ENCODE measurements at places on chromosomes 4 and X. TPM values are rescaled to one million over a fixed set of nuclear protein-coding genes. Genes with fewer than 3 reads are reported as not detected.

- no peak overlapping the region for H3K4me3 ChIP-seq
- H3K27ac ChIP-seq = no peak overlapping the region
- H3K27me3 ChIP-seq = peaks cover 9% of the 10 kb centered on the region
- no peaks in the 10 kb centered on the region for H3K4me1 ChIP-seq
- H3K36me3 ChIP-seq = no peaks in the 10 kb centered on the region
Measured at GRCh38 chr4:8906991-8907595, 35.5 kb upstream of the HMX1 start.

DNA sequence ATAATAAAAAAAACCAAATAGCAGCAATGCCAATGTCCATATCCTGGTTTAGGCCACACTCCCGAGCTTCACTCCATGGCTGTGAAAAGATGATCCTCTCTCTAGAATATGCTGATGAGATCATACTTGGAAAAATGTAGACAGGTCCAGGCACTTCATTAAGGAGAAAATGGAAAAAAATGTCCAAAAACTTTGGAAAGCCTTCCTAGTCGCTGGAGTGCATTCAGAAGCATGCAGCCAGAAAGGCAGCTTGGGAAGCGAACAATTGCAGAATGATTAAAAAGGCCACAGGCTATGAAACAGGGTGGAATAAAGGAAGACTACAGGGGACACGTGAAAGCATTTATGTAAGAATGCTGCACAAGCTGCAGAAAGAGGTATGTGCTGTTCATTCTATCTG, 165.6 kb upstream of the HCCS start:
- H3K27me3 ChIP-seq = no peaks in the 10 kb centered on the region
- H3K36me3 ChIP-seq = no peaks in the 10 kb centered on the region
- H3K4me3 ChIP-seq = no peak overlapping the region
- no peak overlapping the region for H3K27ac ChIP-seq
- no peaks in the 10 kb centered on the region for H3K4me1 ChIP-seq

- H3K36me3 ChIP-seq = no peaks in the 10 kb centered on the region
- peak overlapping the region; percentile 72 for H3K4me3 ChIP-seq
- peak overlapping the region; percentile 71 for H3K27ac ChIP-seq
Measured at GRCh38 chr4:70706044-70706461, 15.7 kb upstream of the RUFY3 start.

- H3K4me3 ChIP-seq = no peak overlapping the region
- no peaks in the 10 kb centered on the region for H3K4me1 ChIP-seq
- H3K27ac ChIP-seq = no peak overlapping the region
- no peaks in the 10 kb centered on the region for H3K27me3 ChIP-seq
- H3K36me3 ChIP-seq = no peaks in the 10 kb centered on the region
Measured at GRCh38 chr4:178448372-178449035, 1006.3 kb upstream of the AGA start.

DNA sequence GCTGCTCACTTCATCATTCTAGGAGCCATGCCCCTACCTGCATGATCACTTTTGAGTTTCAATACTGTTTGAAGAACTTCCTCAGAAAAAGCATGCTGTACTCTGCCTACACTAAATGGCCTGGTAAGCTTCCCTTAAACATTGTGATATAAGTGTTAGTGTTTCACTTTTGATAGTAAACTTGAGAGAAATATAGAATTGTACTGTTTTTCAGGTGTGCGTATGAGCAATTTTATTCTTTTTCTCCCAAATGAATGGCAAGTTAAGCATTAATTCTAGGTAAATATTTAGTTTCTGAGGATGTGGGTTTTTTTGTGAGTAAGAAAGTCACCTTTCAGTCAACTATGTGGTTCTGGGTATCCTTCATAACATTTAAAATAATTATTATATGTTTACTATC, 484.5 kb downstream of the IL15 start:
- no peaks in the 10 kb centered on the region for H3K27me3 ChIP-seq
- H3K27ac ChIP-seq = no peak overlapping the region
- no peak for DNase-seq
- H3K4me1 ChIP-seq = no peaks in the 10 kb centered on the region
- peaks cover 37% of the 10 kb centered on the region for H3K36me3 ChIP-seq
- no peak overlapping the region for H3K4me3 ChIP-seq

GRCh38 chr4:4502694-4503311, 39.0 kb downstream of the STX18 start:
- no peak for DNase-seq
- H3K4me1 ChIP-seq = no peaks in the 10 kb centered on the region
- H3K27me3 ChIP-seq = no peaks in the 10 kb centered on the region

The IL3RA gene
- total RNA-seq = 0.28 TPM

The GPC4 gene
- total RNA-seq = not detected

The GRPEL1 gene
- 32.0 TPM for total RNA-seq
